Stimulated activated CD8-positive, alpha-beta memory T cell treated with anti-CD3 and anti-CD28 coated beads, Interleukin-4, amount 100 ng/mL, for 1 hour (primary cell): ENCODE measurements at places on chromosomes 7 and 10.

DNA sequence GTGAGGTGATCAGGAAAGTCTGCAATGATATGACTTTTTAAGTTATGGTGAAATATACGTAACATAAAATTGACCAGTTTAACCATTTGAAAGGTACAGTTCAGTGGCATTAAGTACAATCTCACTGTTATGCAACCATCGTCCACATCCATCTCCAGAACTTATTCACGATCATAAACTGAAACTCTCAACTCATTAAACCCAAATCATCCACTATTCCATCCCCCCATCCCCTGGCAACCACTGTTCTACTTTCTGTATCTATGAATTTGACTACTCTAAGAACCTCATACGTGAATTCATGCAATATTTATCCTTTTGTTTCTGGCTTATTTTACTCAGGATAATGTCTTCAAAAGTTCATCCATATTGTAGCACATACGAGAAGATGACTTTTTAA lies 48.4 kb downstream of the TFAM start:
- DNase-seq = no peak

GRCh38 chr7:114806590-114807162 lies 115.2 kb upstream of the MDFIC start:
- no peak for DNase-seq

DNA sequence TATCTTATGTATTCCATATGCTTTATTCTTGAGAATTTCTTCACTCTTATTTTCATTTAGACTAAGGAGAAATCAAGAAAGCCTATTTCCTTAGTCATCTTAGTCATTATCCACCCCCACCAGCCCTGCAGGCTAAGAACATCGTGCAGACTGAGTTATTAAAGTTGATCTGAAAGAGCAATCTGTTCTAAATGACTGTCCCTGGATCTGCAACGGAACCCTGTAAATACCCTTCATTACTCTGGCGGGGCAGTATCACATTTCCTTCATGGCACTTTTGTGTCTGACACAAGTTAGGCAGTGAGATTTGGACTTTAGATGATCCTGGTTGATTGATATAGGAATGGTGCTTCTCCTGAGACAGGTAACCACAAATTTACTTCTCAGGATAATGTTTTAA lies 3.5 kb upstream of the MYPN start:
- DNase-seq = no peak

GRCh38 chr7:911791-912480 lies 35.6 kb downstream of the GET4 start:
- DNase-seq = no peak

- DNase-seq = no peak
Measured at GRCh38 chr7:33446551-33446950, 317.2 kb downstream of the BBS9 start.

GRCh38 chr7:4556868-4557793 lies 125.0 kb upstream of the FOXK1 start:
- no peak for DNase-seq

DNA sequence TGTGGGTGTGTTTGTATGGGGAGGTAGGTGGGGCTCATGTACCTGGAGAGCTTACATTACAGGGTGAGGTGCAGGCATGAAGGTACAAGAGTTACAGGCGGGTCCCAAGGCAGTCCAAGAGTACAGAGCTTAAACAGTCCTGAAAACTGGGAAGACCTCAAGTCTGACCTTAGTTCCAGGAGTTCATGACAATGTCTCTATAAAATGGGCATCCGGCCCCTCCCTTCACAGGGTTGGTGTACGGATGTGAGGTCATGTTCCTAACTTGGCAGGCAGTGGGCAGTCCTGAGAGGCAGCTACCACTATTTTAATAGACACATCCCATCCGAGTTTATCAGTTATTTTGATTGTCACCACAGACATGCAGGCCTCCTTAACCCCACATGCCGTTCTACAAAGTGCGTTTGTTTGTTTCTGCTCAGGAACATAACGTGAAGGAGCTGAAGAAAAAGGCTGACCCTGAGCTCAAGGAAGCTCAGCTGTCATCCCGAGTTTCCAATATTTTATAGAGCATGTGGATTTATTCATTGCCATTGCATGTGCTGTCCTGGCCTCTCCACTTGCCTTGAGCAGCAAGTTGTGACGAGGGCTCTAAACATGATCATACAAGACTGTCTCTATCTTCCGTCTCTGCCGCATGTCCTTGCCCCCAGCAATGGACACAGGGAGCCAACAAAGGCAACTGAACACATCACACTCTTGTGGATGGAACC lies 647.5 kb upstream of the IGFBP3 start:
- no peak for DNase-seq

DNA sequence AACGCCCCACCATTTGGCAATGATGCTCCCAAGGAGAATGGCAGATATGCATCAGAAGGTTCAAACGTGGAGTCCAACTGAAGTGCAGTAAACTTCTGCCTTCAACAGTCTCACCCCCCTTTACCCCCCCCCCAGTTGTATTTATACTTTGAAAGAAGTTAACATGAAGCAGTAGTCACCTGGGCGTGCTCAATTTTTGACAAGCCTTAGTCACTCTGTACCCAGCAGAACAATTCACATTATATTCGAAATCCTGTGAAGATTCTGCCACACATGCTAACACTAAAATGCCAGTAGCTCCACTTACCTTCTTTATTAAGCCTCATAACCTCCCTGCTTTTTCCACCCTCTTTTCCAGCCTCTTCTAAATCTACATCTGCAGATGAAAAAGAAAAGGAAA lies 894 bp downstream of the ATXN7L1 start:
- DNase-seq = no peak

- no peak for DNase-seq
Measured at GRCh38 chr10:62016623-62017490, 115.4 kb downstream of the ARID5B start.

- DNase-seq = no peak
Measured at GRCh38 chr7:85695041-85695440, 508.2 kb upstream of the SEMA3D start.

- no peak for DNase-seq
Measured at GRCh38 chr7:55177068-55177530, 158.3 kb downstream of the EGFR start.

DNA sequence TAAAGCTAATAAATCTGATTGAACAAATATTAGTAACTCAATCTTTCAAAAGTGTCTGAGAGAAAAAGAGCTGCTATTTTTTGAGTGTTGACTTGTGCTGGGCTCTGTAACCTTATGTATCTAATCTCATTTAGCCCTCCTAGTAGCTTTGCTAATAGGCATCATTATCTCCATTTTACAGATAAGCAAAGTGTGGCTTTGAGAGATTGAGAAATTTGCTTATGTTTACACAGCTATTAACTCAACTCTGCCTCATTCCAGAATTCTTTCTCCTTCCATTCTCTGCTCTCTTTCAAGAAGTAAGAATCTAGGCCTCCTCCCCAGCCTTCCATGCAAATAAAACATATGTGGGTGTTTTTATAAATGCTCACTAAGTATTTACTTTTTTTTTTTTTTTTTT lies 137.8 kb downstream of the GATA3 start:
- DNase-seq = no peak

- no peak for DNase-seq
Measured at GRCh38 chr10:126126866-126127265, 230.5 kb downstream of the FANK1 start.

DNA sequence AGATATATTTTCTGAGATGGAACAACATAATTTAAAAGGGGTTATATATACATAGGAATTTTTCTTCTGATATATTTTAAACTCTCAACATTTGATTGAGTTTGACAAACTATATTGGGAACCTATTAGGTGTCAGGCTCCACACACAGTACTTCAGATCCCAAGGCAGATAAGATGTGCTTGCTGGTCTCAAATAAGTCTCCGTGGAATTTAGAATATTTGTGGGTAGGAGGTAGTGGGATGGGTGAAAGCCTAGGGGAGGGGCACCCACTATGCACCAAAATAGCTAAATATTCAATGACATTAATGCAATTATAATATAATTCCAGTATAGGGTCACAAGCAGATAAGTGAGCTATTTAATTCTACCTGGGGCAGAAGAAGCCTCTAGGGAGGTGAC lies 81.5 kb downstream of the ARL4A start:
- no peak for DNase-seq

DNA sequence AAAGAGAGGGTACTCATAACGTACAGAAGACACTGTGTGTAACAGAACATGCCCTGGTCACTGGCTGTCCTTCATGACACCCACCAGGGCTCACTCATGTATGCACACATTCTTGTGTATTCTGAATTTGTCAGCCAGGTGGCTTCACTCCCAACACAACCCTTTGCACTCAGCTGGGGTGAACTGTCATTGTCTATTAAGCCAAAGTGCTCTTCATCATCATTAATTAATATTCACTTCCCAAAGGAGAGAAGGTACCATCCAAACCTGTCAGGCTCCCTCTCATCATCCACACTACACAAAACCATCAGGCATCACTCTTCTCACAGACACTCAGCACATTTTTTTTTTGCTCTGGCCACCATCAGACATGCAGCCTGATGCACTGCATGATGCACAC lies 469.8 kb downstream of the SORCS1 start:
- DNase-seq = no peak

- DNase-seq = no peak
Measured at GRCh38 chr10:37960591-37961137, 15.8 kb downstream of the ZNF25 start.

GRCh38 chr10:22682237-22683139 lies 31.9 kb downstream of the PIP4K2A start:
- peak; percentile 40 for DNase-seq

- no peak for DNase-seq
Measured at GRCh38 chr10:32163071-32163761, 107.0 kb upstream of the KIF5B start.

DNA sequence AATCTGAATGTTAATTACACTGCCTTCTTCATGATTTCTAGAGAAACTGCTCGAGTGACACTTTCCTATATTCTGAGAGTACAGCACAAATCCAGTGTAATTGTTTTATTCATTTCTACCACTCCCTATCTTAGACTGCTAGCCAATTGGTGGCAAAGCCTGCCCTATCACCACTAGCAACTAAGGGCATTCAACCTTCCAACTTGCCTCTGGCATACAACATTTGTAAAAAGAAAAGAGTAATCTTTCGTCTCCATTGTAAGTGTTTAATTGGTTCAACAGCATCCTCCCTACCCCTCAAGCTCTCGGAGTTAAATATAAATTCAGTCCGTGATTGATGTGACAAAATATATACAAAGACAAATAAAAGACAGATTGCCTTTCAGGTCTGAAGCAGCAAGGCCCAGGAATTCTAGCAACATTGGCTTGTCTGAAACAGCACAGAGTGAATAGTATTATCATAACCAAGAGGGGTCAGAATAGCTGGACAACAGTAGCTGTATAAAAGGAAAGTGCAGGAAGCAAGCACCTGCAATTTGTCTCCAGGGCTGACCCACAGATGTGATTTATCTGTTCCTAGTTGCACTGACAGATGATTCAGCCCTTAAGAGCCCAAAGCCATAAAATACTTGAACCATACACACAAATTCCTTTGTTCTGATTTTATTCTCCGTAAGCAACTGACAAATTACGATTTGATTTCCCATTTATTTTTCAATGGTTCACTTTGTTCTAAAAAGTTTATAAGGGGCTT lies 47.6 kb upstream of the ANKRD1 start:
- DNase-seq = no peak

DNA sequence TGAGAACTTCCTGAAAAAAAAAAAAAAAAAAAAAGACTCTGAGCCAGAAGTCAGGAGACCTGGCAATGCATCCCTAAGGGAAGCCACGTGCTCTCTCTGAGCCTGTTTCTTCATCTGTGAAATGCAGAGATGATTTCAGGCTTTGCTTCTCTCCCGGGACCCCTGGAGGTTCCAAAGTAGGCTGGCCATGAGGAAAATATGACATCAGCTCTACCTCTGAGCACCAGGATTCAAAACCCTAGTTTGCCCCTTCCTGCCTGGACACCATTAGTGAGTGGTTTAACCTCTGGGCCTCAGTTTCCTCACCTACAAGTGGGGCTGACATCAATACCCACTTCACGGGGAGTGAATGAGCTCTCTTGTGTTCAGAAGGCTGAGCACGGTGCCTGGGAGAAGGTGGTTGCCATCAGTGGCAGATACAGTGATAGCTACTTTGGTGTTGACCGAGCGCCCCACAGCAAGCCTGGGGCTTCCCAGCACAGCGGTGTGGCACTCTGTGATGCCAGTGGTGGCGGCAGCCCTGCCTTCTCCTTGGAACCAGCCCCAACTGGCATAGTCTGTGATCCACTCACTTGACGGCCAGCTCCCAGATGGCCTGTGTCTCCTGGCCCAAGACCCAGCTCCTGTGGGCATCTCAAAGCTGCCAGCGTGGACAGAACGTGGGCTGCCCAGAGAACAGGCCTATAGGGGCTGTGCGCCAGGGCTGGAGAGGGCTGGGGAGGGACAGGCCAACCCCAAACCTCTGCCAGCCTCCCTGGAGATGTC lies 153.1 kb upstream of the UNC5B start:
- no peak for DNase-seq

DNA sequence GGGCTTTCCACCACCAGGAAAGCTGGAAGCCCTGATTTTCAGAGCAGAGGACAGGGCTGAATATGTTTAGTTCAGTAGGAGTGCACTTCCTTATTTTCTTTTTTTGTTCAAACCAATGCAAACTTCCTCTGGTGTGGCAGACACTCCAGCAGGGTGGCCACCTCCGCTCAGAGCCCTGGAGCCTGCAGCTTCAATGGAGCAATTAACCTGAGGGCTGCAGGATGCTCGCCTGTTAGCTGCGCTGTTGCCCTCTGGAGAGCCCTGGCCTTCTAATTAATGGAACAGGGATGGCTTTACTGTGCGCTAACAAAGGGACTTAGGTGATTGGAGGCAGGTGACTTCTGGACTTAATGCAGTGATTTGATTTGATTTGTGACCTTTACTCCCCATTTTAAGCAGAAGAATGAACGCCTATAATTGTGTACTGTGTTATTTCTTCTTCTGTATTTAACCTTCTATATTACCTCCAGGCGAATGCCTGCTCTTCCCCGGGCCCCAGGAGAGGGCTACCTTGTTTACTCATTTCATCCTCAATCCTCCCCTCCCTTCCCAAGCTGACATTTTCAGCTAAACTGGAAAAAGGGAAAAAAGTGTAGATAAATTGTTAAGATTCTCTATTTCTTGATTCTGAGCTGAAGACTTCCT lies 123.0 kb upstream of the CTBP2 start:
- no peak for DNase-seq

DNA sequence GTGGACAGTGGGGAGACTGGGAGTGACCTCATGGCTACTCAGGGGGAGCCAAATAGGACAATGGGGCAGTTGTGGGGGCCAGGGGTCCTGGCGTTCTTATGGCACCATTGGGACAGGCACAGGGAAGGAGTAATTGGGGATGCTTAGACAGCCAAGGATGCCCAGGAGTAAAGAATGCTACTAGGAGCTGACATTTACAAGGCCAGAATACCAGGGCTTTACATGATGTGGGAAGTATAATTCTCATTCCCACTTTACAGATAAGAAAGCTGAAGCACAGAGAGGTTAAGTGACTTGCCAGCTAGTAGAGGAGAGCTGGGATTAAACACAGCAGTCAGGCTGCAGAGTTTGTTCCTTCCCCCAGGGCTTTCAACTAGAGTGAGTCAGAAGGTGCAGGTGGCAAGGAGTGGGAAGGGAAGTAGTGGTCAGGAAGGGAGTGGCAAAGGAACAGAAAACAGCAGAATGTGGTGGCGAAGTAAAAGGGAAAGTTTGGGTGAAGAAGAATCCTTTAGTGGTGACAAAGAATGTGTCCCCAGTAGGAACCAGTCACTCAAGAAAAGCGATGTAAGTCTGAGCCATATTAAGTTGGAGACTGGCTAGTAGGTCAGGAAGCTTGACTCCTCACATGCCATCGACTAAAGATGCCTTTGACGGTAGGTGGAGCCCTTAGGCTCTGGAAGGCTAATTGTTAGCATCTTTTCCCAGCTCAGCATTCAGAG lies 32.8 kb downstream of the CPVL start:
- no peak for DNase-seq

GRCh38 chr10:97210543-97210960 lies 24.8 kb upstream of the SLIT1 start:
- DNase-seq = peak; percentile 31
